ENCODE measurements at places on chromosomes 3 and 15. TPM values are rescaled to one million over a fixed set of nuclear protein-coding genes. Genes with fewer than 3 reads are reported as not detected.

DNA sequence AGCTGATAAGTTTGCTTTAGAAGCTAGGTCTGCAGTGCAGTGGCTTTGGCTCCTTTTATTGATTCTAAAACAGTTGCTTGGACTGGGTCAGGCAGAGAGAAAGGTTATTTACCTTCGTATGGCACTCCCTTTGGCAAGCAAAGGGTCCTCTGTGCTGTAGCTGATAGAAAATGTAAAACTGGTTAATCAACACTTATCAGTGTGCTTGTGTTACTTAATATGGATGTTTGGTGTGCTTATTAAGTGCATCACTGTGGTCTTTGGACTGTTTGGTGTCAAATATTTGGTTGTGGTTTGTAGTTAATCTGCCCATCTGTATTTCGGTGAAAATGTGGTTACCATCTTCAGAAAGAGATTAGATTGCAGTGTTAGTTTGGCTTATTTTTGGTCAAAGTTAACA, 16.0 kb downstream of the UBE2E2 start:
- DNase-seq = no peak
- no peaks in the 10 kb centered on the region for H3K27me3 ChIP-seq
- peaks cover 70% of the 10 kb centered on the region for H3K4me1 ChIP-seq
- no peak overlapping the region for H3K27ac ChIP-seq
- peaks cover 9% of the 10 kb centered on the region for H3K36me3 ChIP-seq

- no peak overlapping the region for H3K4me3 ChIP-seq
- no peak overlapping the region for H3K27ac ChIP-seq
- DNase-seq = no peak
- peaks cover 23% of the 10 kb centered on the region for H3K27me3 ChIP-seq
Observed at GRCh38 chr3:138079901-138080300, 35.5 kb downstream of the DZIP1L start.

Gene COL7A1
- not detected for polyA plus RNA-seq

- no peaks in the 10 kb centered on the region for H3K36me3 ChIP-seq
- peak overlapping the region; percentile 98 for H3K27ac ChIP-seq
- peaks cover 24% of the 10 kb centered on the region for H3K4me1 ChIP-seq
- H3K4me3 ChIP-seq = peak overlapping the region; percentile 97
Observed at GRCh38 chr3:125990253-125990970, 21.4 kb downstream of the ROPN1B start.

GRCh38 chr3:80855482-80855881, 906.0 kb downstream of the GBE1 start:
- H3K4me1 ChIP-seq = no peaks in the 10 kb centered on the region
- no peaks in the 10 kb centered on the region for H3K27me3 ChIP-seq
- no peaks in the 10 kb centered on the region for H3K36me3 ChIP-seq
- no peak overlapping the region for H3K4me3 ChIP-seq
- no peak for DNase-seq
- H3K27ac ChIP-seq = no peak overlapping the region

DNA sequence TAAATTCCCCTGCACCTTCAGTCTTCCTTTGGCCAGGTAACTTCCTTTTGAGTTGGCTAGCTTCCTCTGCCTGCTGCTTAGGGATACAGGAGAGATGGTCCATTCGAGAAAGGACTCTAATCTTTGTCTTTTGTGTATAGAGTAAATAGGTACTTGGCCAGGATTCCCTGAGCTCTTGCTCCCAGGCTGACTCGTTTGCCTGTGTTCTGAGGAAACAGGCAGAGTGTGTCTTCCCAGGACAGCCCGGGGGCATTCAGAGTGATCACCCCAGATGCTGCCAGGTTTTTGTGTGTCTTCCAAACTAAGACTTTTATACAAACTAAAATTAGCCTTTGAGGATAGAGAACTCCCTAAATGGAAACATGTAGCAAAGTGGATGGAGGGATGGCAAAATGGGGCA, 39.5 kb downstream of the TMEM108 start:
- H3K36me3 ChIP-seq = no peaks in the 10 kb centered on the region
- H3K4me1 ChIP-seq = no peaks in the 10 kb centered on the region
- peaks cover 28% of the 10 kb centered on the region for H3K27me3 ChIP-seq
- no peak for DNase-seq
- H3K4me3 ChIP-seq = no peak overlapping the region

DNA sequence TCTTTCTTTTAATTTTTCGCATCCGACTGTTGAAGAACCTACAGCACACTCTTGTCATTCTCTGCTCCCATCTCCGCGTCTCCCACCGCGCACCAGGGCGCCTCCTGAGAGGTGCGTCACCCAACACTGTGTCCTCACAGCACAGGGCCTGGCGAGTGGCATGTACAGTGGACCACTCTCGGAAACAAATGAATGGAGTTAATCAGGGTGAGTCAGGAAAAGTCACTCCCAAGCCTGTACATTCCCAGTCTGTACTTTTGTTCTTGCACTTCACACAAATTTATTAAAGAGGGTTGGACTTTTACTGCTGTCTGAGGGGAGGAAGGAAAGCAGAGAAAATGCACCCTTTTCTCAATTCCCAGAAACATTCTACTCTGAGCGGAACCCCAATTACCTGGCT, 625 bp downstream of the COL6A6 start:
- H3K27me3 ChIP-seq = peaks cover 30% of the 10 kb centered on the region
- DNase-seq = no peak
- no peak overlapping the region for H3K4me3 ChIP-seq
- H3K4me1 ChIP-seq = peaks cover 2% of the 10 kb centered on the region

GRCh38 chr3:19972054-19972453, 25.2 kb downstream of the RAB5A start:
- H3K4me3 ChIP-seq = no peak overlapping the region
- H3K36me3 ChIP-seq = peaks cover 8% of the 10 kb centered on the region
- H3K27ac ChIP-seq = no peak overlapping the region
